A172 (cell line): ENCODE measurements at places on chromosomes 6 and 20.

GRCh38 chr20:48267860-48268633, 482.8 kb upstream of the SULF2 start:
- no peak for DNase-seq

- peak; percentile 11 for DNase-seq
Observed at GRCh38 chr6:118843685-118844390, 50.1 kb upstream of the ASF1A start.

- DNase-seq, result peak; percentile 61
Observed at GRCh38 chr6:33075568-33076405, at the start of gene HLA-DPB1. Gene HLA-DPB1 (plus strand): TSS chr6:33075990. CDS start chr6:33076042, 52 bp downstream.

GRCh38 chr6:159620947-159621346, 72.1 kb downstream of the SOD2 start:
- DNase-seq, result no peak

- no peak for DNase-seq
Observed at GRCh38 chr6:33677143-33677660, 34.3 kb downstream of the UQCC2 start.

DNA sequence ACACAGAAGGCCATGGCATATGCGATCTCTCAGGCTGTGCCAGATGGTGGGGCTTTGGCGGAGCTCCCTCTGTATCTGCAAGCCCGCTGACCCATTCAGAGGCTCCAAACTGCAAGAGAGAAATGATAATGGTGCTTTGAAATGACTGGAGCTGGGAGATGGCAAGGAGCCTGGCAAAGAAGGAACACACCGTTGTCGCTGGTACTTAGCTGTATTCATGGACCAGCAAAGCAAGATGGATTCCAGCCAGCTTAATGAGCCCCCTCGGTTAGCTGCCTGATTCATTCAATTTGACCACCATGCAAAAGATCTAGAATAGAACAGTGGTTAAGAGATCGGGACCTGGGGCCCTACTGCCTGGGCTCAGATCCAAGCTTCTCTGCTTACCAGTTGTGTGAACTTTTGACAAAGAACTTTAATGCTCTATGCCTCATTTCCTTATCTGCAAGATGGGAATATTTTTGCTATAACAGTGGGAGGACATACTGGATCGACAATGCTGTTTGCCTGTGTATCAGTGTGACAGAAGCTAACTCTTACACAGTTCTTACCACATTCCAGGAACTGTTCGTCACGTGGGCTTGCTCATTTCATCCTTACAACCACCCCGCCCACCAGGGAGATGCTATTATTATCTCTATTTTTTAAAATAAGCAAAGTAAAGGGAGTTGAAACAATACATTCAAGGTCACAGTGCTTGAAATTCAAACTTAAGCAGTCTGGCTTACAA, 317.8 kb upstream of the SULF2 start:
- DNase-seq, result no peak

- DNase-seq, result no peak
Observed at GRCh38 chr6:24565196-24565595, 70.4 kb downstream of the ALDH5A1 start.

- DNase-seq, result peak; percentile 90
Observed at GRCh38 chr6:44116641-44117382, 10.4 kb downstream of the MRPL14 start.

GRCh38 chr6:151490996-151491395, 2.8 kb upstream of the CCDC170 start:
- no peak for DNase-seq

- DNase-seq, result no peak
Observed at GRCh38 chr20:59462249-59462648, 142.1 kb upstream of the PHACTR3 start.

DNA sequence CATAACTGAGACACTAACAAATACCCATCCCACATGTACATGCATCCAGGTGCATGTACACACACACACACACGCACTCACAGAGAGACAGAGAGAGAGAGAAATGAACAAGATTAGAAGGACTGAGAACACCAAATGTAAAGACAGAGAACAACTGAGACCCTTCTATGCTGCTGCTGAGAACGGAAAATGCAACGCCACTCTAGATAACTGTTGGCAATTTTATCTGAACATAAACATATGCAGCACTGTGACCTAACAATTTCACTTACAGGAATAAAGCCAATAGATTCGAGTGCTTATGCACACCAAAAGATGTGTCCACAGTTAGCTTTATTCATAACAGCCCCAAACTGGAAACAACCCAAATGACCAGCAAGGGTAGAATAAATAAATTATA, 103.8 kb upstream of the LY86 start:
- no peak for DNase-seq

- no peak for DNase-seq
Observed at GRCh38 chr6:150606168-150606591, 6.5 kb downstream of the PLEKHG1 start.

GRCh38 chr20:32251470-32251869, 26.0 kb upstream of the KIF3B start:
- DNase-seq, result no peak

DNA sequence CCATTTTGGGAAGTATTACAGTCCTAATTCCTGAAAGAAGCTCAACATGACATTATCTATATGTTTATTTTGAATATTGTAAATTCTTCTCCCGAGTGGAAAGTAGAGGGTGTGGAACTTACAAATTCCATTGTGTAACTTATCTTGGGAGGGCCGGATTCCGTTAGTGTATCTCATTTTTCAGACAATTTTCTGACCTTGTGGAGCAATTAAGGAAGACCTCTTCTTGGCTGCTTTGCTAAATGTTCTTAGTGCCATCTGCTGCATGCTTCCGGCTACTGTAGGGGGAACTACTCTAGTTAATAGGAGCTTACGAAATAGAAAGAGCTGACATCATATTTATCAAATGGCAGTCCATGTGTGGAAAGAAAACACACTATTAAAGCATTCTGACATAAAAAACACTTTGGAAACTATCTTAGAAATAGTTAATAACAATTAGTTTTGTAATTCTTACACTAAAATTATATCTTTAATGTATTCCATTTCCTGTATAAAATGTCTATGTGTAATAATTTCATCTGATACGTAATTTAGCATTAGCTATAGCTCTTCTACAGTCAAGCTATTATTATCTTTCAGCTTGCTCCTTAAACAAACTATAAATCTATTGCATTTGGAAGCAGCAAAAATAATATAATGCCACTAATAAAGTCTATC, 41.5 kb upstream of the KCNQ5 start:
- peak; percentile 83 for DNase-seq

DNA sequence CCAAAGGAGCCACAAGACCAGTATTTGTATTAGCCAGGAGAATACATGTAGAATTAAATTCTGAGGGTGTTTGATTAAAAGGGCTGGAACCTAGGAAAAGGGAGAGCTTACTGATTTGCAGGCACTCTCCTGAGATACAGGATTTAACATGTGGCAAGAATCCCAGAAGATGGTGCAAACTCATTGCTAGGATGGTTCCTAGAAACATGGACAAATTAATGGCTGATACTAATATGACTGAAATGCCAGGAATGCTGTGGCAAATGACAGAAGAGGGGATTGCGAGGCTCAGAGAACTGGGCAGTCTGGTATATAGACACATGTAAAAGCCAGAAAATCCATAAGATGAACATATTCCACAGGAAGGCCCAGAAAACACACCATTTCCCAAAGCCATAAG, 118.1 kb downstream of the RWDD2A start:
- DNase-seq, result peak; percentile 3

GRCh38 chr6:75065523-75065922, 140.3 kb downstream of the COL12A1 start:
- DNase-seq, result peak; percentile 29

DNA sequence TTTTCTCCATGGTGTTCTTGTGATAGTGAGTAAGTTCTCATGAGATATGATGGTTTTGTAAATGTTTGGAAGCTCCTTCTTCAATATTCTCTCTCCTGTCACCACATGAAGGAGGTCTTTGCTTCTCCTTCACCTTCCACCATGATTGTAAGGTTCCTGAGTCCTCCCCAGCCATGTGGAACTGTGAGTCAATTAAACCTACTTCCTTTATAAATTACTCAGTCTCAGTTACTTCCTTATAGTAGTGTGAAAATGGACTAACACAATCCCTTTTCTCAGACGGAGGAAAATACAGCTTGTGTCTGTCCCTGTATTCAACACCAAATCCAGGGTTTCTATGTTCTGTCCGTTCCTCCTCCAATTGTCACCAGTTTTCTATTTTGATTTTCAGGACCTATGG, 181.0 kb downstream of the ALDH8A1 start:
- no peak for DNase-seq

GRCh38 chr6:17741507-17741906, 34.8 kb upstream of the NUP153 start:
- DNase-seq, result no peak

- DNase-seq, result no peak
Observed at GRCh38 chr6:127073222-127073621, 45.2 kb upstream of the RSPO3 start.

DNA sequence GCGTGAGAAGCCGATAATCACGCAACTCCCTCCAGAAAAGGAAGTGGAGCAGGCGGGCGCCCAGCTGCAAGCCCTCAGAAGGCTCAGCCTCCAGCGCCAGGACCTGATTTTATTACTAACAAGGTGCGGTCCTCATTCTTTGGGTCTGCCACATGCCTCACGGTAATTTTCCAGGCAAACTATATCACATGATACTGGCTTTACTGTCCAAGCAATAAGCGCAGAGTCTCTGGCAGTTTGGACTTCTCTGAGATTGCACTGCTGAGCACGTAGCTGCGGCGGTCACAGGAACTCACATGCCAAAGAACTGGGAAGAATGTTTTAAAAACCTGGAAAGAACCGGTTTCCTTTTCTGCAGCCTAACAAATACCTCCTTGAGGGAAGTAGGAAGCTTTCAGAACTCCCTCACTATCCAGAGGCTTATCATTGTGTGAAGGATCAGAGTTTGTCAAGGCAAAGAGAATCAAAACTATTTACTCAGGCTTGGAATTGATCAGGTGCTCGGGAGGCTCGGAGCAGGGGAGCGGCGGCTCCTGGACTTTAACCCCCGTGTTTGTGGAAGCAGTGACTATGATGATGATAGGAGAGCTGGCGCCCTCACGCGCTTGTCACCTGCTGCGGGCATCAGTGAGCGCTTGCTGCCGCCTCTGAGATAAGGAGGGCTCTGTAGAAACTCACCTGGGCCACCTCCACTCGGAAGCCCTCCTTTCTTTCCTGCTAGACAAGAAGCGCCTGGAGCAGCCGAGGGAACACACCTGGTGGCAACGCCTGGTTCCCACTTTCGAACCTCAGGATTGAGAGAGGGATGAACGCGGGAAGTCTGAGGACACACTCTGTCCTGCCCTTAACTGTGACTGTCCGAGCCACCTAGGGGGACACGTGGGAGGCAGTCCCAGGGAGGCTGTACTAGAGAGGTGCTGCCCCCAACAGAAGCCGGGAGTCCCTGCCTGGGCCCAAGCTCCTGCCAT, 27.2 kb upstream of the SYNJ2 start:
- DNase-seq, result no peak

GRCh38 chr6:130600880-130601341, 226.3 kb upstream of the SMLR1 start:
- DNase-seq, result peak; percentile 96

DNA sequence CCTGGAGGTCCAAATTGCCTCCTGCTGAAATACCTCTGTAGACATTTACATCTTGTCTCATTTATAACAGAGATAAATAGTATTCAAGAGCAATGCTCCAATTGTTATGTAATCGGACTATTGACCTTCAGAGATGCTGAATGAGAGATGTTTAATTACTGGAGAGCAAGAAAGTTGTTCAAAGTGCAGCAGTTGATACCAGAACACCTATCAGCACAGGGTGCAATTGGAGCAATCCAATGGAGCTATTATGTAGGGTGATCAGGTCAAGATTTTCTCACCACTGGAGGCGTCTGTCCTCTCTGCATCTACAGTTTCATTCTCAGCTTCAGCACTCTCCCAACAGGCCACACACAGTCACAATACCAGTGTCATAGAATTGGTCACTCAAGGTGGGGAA, 19.5 kb upstream of the TMX4 start:
- DNase-seq, result peak; percentile 3

- peak; percentile 13 for DNase-seq
Observed at GRCh38 chr6:97282238-97282725, 734 bp downstream of the MMS22L start.

DNA sequence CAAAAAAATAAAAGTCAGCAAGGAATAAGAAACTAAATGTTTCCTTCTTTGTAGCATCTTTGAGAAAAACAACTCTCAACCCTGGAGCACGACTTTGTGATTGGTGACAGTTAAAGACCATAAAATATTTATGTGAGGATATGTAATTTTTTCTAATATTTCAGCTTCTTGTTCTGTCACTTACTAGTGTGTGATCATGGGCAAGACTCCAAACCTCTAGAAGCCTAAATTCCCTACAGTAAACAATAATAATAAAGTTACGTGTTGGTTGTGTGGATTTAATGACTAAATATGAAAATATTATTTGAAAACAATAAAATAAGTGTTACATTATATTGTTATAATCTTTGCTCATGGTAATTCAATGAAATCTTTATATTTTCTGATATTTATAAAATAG, 735.6 kb upstream of the MARCKS start:
- DNase-seq, result no peak

GRCh38 chr6:144162977-144163376, 12.7 kb downstream of the STX11 start:
- no peak for DNase-seq

GRCh38 chr6:137875606-137876005, 8.5 kb downstream of the TNFAIP3 start:
- no peak for DNase-seq

GRCh38 chr6:14231501-14232280, 114.1 kb downstream of the CD83 start:
- DNase-seq, result no peak

DNA sequence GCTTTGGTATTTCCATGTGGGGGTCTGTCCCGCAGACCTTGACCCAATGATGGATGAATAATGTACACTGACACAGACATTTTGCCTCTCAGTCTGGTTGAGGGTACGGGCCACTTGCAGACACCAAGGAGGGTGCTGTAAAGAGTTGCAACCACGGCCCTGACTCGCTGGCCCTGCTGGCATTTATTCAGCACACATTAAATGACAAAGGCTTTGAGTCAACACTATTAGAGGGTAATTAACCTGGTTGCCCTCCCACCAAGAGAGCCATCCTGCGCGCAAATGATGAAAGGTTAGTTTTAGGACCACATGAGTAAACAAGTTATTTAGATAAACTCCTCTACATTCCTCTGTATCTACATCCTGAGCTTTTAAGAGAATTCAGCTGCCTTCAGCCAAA, 308.9 kb upstream of the MMS22L start:
- no peak for DNase-seq

DNA sequence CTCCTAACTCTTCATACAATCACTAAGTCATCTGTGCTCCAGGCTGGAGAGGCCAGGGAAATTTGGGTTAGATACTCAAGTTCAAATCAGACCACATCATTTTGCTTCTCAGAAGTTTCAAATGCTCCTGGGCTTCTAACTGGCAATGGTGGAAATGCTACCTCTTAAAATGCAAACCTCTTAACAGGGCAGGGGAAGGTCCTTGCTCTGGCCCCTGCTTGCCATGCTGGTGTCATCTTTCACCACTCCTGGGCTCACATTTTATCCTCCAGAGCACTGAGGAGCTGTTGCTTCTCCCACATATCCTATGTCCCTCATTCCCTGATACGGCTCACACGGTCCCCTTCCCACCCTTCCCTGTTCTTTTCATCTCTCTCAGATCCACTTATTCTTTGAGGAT, 41.8 kb upstream of the NT5E start:
- no peak for DNase-seq
